ENCODE measurements at places on chromosomes 11 and 22. TPM values are rescaled to one million over a fixed set of nuclear protein-coding genes. Genes with fewer than 3 reads are reported as not detected.

- no peak for DNase-seq
Measured at GRCh38 chr11:120893440-120894201, 130.3 kb upstream of the TBCEL start.

- peak; percentile 82 for DNase-seq
Measured at GRCh38 chr22:49936018-49936972, 17.9 kb downstream of the CRELD2 start.

The POTEH gene
- total RNA-seq, result not detected

DNA sequence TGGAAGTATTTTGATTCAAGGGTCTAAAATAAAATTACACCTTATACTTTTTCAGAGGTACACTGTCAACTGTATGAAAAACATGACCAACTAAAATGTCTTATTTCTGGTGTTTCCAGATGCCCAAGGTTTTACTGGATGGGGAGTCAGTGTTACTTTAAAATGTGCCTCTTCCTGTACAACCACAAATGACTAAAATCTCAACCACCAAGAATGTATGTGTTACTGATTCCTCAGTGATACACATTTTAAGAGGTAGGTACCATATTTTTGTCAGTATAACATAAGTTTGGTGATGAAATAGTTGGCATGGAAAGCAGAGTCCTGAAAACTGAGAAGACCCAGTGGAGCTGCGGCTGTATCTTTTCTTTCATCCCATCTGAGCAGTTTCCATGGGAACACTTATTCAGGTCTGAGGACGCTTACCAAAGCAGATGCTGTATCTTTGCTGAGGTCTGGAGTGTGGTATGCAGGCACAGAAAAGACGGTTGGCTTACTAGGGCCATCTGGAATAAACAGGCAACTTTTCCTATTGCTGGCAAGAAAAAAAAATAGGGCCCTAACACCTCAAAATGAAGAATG, 21.2 kb upstream of the TP53AIP1 start:
- DNase-seq, result no peak

- peak; percentile 36 for DNase-seq
Measured at GRCh38 chr22:22397292-22397870, 111.2 kb downstream of the ZNF280B start.

DNA sequence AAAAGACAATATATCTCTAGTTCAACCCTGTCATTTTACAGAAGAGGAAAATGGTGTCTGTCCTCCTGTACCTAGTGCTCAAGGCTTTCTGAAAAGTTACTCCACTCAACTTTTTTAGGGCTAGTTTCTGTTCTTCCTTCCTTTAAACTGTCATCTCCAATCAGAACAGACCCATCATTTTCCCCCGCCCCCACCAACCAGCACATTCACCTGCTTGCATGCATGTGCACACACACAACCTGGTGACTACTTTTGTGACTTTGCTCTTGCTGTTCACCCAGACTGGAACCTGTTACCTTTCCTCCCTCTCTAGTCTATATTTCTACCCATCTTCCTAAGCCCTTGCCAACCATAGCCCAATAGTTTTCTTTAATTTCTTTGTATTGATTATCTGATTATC, 5.6 kb downstream of the FBXO7 start:
- no peak for DNase-seq

GRCh38 chr11:85647078-85647477, 689 bp upstream of the TMEM126A start:
- DNase-seq, result no peak

The SUSD2 gene
- 9.2 TPM for total RNA-seq
